ENCODE measurements at places on chromosomes 1 and 21.

DNA sequence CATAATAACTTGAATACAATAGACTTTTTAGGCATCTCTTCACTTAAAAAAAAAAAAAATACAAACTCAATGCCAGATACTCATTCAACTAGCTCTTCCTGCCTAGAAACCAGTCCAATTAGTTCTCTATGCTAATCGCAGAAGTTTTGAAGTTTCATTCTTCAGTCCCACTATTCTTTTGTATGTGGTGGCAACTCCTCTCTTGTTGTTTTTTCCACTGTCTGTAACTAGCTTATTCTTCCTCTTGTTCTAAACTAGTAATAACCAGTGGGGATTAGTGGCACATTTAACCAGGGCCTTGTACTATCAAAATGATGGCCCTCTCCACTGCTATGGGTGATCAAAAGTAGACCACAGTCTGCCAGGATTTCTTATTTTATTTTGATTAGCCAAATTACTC lies 52.5 kb downstream of the SELENOF start:
- no peak for DNase-seq

- no peak for DNase-seq
These were observed 7.2 kb downstream of the GALNT2 start for GRCh38 chr1:230074270-230074669.

DNA sequence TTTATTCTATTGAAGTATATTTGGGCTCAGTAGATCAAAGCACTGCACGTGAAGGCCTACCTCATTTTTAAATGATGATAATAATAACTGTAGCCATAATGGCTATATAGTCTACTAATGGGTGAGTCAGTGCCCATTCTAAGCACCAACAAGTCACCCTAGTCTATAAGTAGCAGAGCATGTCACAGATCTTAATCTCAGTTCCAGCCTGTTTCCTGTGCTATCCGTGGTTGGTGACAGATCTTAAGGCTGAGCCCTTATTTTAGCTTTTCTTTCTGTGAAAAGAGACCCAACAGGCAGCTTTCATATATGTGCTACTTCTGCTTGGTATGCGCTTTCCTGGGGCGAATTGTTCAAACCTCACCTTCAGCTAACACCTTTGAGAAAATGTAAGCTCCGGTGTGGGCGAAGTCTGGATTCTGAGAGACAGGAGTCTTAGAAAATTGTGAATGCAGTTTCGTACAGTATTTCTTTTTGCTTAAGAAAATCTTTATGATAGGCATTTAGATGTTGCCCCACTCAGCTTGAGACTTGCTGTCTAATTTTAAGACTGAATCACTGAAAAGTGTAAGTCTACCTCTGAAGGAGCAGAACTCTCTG lies 59.6 kb downstream of the FMN2 start:
- DNase-seq: no peak

- no peak for DNase-seq
These were observed 118.6 kb upstream of the RAB4A start for GRCh38 chr1:229152311-229152710.

DNA sequence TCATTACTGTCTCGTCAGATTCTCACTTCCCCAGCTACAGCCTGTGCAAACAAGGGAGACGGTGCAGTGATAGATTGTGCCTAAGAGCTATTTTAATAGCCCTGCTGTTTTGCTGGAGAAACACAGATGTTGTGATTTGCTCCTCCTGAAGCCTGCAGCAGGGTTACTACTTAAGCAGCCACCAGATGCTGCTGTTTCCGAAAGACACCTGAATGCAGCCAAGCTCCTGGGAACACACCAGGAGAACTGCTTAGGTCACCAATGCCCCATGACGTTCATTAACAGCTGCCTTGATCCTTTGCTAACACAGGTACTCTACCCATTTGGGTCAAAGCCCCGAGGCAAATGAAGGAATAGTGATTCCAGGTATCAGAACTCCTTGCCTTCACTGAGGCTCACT lies 411.8 kb upstream of the DAB1 start:
- DNase-seq: no peak
